ENCODE measurements at places on chromosomes 16 and 17. TPM values are rescaled to one million over a fixed set of nuclear protein-coding genes. Genes with fewer than 3 reads are reported as not detected.
A peak's percentile ranks its signal among the peaks of the same experiment; 100 is the strongest.

ABCA9 gene
- 0.03 TPM for total RNA-seq

TMEM100 gene
- total RNA-seq = not detected

CHST4 gene
- total RNA-seq = not detected

TNK1 gene
- total RNA-seq = 11.0 TPM

GRCh38 chr16:55571-56136, 2.0 kb downstream of the SNRNP25 start:
- peaks cover 31% of the 10 kb centered on the region for H3K4me1 ChIP-seq
- no peak overlapping the region for H3K4me3 ChIP-seq
- no peak for DNase-seq

GRCh38 chr16:60310846-60311445, 1576.8 kb upstream of the GOT2 start:
- no peaks in the 10 kb centered on the region for H3K27me3 ChIP-seq
- no peaks in the 10 kb centered on the region for H3K4me1 ChIP-seq
- H3K36me3 ChIP-seq = no peaks in the 10 kb centered on the region
- no peak for DNase-seq
- H3K4me3 ChIP-seq = no peak overlapping the region

- H3K36me3 ChIP-seq = no peaks in the 10 kb centered on the region
- DNase-seq = peak; percentile 42
- no peaks in the 10 kb centered on the region for H3K27me3 ChIP-seq
- peaks cover 60% of the 10 kb centered on the region for H3K4me1 ChIP-seq
- H3K4me3 ChIP-seq = no peak overlapping the region
These were observed 53.1 kb downstream of the CMIP start for GRCh38 chr16:81497690-81498089.

- H3K4me1 ChIP-seq = peaks cover 37% of the 10 kb centered on the region
- no peak for DNase-seq
- no peaks in the 10 kb centered on the region for H3K27me3 ChIP-seq
- H3K36me3 ChIP-seq = no peaks in the 10 kb centered on the region
These were observed 264.3 kb downstream of the CPPED1 start for GRCh38 chr16:12539185-12539929.

GRCh38 chr17:68600067-68600930, 868 bp downstream of the FAM20A start:
- peaks cover 28% of the 10 kb centered on the region for H3K4me1 ChIP-seq
- no peak overlapping the region for H3K27ac ChIP-seq
- H3K36me3 ChIP-seq = no peaks in the 10 kb centered on the region
- no peak for DNase-seq
- no peak overlapping the region for H3K4me3 ChIP-seq
